Stimulated activated CD4-positive, alpha-beta T cell treated with anti-CD3 and anti-CD28 coated beads, Interleukin-1b, Interleukin-23, amount 100 ng/mL, for 24 hours (primary cell): ENCODE measurements at places on chromosomes 13 and 19.

DNA sequence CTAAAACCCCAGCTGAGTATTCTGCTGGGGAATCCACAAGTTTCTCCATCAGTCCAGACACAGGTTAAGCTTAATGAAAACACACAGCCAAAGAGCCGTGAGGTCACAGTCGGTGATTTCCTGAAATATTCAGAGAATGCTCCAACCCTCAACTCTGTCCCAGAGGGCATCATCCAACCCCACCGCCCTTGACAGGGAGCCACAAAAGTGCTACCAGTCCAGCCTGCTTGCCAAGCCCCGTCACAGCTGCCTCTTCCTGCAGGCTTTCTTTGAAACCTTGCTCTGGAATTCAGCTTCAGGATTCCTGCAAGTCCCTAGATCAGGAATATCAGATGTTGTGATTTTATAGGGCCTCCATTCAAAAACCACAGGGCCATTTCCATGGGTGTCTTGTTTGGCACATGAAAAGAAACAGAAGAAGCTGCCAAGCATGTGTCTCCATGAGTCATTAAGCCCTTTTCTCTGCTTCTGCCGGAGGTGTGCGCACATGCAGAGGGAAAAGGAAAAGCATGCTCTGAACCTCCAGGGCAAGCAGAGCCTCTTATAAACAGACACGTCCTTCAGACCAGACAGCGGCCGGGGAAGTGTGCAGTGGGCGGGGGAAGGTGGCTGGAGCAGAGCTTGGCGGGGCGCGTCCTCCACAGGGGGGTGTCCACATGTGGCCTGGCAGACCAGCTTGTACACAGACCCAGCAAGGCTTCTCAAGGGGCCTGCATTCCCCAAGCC is 164.7 kb downstream of the KATNAL1 start:
- no peak for DNase-seq

DNA sequence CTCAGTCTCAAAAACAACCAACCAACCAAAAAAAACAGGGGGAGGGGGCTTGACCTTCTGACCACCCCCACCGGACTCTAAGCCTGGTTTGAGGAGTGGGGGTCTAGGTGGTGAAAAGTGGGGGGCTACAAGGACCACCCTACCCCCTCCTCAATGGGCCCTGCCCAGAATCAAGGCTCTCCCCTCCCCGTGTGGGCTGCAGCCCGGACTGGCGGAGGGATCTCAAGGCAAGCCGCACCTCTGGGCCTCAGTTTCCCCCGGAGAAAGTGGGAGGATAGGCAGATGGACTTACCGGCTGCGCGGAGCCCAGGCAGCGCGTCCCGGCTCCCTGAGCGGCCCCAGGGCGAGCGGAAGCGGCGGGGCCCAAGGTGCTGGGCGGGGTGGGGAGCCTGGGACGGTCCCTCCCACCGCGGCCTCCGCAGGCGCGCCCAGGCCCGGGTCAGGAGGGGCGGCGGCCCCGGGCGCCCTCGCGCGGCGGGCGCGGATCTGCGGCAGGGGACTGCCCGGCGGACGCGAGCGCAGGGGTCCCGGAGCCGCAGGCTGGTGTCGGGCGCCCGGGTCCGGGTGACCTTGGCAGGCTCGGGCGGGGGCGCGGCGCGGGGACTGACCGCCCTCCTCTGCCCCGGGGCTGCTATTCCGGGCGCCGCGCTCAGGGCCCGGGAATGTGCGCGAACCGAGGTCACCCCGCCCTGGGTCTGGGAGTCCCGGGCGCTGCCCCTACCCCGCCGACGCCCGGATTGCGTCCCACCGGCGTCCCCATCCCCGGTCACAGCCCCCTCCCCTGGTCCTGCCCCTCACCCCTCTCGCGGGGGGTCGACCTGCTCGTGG is at the start of gene ADAMTSL5:
Gene ADAMTSL5, minus strand, starts transcription at position 349 of the 828 bp plus-strand sequence. CDS start 2,076 bp downstream, outside the sequence.
- peak; percentile 70 for DNase-seq

DNA sequence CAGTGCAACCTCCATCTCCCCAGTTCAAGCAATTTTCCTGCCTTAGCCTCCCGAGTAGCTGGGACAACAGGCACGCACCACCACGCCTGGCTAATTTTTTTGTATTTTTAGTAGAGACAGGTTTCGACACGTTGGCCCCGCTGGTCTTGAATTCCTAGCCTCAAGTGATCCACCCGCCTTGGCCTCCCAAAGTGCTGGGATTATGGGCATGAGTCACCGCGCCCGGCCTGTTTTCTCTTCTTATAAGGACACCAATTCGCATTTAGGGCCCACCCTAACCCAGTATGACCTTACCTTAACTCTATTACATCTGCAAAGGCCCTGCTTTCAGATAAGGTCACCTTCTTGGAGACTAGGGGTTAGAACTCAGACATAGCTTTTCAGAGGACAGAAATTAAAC is 35.1 kb downstream of the TMEM161A start:
- DNase-seq: no peak

- no peak for DNase-seq
Measured at GRCh38 chr13:60275208-60275607, 111.5 kb upstream of the DIAPH3 start.

DNA sequence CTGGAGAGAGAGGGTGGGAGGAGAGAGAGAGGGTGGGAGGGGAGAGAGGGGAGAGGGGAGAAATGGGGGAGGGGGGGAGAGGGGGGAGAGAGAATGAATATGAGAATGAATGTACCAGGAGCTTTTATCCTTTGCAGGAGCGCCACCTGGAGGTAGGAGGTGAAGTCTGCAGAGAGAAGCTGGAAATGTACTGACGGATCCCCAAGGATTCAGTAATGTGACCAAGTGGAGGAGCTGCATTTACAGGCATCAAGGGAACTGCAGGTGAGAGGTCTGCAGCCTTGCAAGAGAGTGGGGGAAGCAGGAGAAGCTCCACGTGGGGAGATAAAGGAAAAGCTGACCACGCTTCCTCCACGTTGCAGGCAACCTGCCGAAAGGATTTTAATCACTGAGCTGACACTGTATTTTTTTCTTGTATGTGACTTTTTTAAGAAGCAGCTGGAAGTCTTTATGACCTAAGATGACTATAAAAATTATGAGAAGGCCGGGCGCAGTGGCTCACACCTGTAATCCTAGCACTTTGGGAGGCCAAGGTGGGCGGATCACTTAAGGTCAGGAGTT is 33.7 kb downstream of the VSTM1 start:
- peak; percentile 27 for DNase-seq

DNA sequence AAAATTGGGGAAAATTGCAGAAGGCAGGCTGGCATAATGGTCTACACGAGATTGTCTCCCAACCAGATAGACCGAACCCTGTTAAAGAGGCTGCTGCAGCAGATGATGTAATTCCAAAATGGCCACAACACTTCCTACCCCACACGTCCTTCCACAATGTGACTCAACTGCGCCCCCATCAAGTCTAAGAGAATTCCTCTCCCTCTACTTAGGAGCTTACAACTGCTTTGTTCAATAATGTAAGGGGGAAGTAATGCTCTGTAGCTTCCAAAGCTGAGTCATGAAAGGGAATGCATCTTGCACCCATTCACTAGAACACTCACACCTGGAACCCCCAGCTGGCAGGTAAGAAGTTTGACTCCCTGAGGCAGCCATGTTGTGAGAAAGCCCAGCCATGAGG is 117.8 kb upstream of the IRS2 start:
- no peak for DNase-seq

DNA sequence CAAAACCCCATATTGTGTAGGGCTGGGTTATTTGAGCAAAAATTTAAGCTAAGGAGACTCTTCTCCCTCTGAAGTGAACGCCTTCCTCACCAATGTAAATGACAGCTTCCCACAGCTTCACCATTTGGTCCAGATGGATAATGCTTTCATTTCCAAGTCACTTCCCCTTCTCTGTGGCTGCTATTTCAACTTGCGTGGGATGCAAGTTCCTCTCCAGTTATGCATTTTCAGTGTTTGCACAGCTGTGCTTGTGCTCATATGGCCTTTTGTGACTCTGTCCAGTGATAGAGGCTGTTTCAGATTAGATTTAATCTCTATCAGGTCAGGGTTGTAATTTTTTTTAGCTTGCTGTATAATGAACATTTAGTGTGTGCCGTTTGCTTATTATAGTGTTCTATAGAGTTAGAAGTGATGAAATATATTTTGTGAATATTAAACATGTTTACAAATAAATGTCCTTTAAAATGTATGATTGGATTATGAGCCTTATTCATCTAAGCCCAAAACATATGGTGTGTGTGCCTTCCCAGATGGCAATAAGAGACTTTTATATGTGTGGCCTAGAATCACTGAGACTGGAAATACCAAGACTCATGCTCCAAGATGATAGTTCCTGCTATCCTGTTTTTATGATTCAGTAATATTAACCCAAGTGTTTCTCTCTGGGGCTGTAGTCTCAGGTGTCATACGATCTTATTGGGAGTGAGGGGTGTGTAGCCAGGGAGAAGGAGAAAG is 86.6 kb downstream of the TNFRSF19 start:
- DNase-seq: no peak

DNA sequence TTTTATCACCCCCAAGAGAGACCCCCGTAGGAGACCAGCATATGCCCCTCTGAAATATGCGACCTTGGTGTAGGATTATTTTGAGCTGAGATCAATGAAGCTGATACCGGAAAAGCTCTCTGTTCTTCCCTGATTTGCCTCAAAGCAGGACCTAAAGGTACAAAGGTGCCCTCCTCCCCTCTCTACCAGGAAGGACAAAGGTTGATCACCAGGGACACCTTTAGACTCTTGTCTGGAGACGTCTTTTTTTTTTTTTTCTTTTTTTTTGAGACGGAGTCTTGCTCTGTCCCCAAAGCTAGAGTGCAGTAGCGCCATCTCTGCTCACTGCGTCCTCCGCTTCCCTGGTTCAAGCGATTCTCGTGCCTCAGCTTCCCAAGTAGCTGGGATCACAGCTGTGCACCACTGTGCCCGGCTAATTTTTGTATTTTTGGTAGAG is 792 bp upstream of the PEX11G start:
- no peak for DNase-seq

- no peak for DNase-seq
Measured at GRCh38 chr19:19502808-19503602, 12.3 kb downstream of the TSSK6 start.

GRCh38 chr13:106310291-106310865 is 225.1 kb downstream of the EFNB2 start:
- no peak for DNase-seq

- DNase-seq: no peak
Measured at GRCh38 chr13:100063333-100063732, 25.6 kb upstream of the PCCA start.

GRCh38 chr13:114074671-114075315 is 57.6 kb downstream of the RASA3 start:
- DNase-seq: no peak

GRCh38 chr19:39032063-39032918 is at the start of gene FBXO27:
Gene FBXO27, minus strand, starts transcription at chr19:39032549. Its CDS starts 322 bp downstream, at chr19:39032227.
- DNase-seq: no peak

DNA sequence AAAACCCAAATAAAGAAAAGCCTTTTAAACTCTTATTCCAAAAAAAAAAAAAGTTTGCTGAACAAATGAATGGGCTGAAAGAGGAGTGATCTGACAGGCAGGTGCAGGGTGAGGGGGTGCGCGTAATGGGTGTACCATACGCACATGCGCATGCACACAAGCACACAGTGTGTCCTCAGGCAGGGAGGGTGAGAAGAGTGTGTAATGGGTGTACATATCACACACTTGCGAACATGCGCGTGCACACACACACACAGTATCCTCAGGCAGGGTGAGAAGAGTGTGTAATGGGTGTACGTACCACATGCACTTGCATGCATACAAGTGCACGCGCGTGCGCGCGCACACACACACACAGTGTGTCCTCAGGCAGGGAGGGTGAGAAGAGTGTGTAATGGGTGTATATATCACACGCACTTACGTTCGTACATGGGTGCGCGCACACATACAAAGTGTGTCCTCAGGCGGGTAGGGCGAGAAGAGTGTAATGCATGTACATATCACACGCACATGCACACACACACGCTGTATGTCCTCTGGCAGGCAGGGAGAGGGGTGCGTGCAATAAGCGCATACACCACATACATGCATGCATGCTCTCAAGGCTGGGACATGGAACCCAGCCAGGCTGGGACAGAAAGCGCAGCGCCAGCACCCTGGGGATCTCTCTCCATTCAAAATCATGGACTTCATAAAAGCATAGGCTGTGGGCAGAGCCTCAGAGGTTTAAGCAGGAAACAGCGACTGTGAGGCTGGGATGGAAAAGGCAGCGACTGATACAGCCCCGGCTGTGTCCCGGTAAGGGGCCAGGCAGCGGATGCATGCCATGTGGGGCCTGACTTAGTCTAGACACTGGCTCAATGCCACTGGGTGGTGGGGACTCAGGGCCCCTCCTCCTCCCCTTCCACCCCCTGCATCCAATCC is 70.4 kb downstream of the CEBPG start:
- no peak for DNase-seq

GRCh38 chr19:34155686-34156085 is 16.6 kb upstream of the LSM14A start:
- DNase-seq: no peak

GRCh38 chr19:32067685-32068084 is 277.7 kb upstream of the ZNF507 start:
- DNase-seq: no peak

DNA sequence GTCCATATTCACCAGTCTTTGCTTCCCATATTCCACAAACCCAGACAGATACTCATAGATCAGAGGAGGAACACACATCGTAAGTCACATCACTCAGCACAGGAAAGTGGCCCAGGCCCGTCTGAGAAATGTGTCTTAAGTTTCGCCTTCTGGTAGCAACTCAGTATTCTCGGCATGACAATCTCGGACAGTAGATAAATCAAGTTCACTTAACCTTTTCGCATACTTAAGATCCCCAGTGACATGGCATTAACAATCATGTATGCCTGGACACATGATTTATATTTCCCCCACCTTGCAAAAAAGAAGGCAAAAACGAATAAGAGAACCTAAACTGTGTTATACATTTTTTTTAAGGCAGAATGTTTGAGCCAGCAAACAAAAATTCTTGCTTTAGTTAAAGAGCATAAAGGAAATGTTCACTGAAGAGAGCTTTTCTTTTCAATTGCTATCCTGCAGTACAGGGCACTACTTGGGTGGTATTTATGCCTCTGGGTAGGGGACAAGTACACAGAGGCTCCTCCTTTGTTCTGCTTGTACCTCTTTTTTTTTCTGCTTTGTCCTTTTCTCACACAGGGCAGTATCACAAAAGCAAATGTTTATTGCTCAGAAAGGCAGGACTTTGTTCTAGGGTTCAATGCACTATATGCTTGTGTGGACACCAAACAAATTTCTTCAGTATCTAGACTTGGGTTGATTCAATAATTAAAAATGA is 360.6 kb downstream of the TDRD3 start:
- DNase-seq: no peak

- DNase-seq: no peak
Measured at GRCh38 chr13:42266473-42266872, 5.5 kb upstream of the AKAP11 start.

- DNase-seq: no peak
Measured at GRCh38 chr13:39965309-39965708, 309.8 kb downstream of the COG6 start.

- no peak for DNase-seq
Measured at GRCh38 chr19:14150770-14151661, 14.6 kb upstream of the ASF1B start.

DNA sequence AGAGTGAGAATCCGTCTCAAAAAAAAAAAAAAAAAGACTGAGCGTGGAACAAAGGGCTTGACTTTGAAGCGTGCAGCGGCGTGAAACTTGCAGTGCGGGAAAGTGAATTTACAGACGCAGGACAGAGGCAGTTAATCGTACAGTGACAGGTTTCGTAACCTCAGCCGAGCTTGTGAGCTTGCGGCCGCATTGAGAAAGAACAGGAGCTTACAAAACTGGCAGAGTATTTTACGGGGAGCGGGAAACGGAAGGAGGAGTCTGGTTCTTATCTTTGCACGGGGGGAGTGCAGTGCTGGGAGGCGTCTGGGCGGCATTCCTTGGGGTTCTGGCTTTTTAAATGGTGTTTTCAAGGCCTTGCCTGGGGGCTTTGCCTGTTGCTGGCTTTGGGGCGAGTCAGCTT is 6.0 kb upstream of the BSG start:
- DNase-seq: no peak

- DNase-seq: no peak
Measured at GRCh38 chr19:48833049-48833448, 3.2 kb downstream of the HSD17B14 start.
